HCEC 1CT (cell line): ENCODE measurements at places on chromosomes 3 and 15.
A peak's percentile ranks its signal among the peaks of the same experiment; 100 is the strongest.

DNA sequence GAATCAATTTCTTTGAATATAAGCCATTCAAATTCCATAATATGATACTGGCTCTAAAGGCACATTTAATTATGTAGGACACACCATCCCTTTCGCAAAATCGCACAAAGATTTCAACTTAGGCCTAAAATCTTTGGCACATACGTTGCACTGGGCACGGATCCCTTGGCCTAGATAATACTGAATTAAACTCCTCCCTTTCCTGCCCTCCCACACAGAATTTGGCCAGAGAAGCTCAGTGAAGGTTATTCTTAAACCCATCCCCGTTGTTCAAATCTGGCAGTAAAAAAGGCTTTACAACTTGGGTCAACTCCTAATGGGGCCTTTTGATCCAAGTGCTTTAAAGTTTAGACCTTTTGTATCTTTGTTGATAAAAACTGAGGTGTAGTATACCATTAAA lies 247.2 kb downstream of the PTPRG start:
- DNase-seq = no peak

- DNase-seq = peak; percentile 7
Observed at GRCh38 chr3:52606373-52607085, 70.1 kb downstream of the UQCC5 start.

DNA sequence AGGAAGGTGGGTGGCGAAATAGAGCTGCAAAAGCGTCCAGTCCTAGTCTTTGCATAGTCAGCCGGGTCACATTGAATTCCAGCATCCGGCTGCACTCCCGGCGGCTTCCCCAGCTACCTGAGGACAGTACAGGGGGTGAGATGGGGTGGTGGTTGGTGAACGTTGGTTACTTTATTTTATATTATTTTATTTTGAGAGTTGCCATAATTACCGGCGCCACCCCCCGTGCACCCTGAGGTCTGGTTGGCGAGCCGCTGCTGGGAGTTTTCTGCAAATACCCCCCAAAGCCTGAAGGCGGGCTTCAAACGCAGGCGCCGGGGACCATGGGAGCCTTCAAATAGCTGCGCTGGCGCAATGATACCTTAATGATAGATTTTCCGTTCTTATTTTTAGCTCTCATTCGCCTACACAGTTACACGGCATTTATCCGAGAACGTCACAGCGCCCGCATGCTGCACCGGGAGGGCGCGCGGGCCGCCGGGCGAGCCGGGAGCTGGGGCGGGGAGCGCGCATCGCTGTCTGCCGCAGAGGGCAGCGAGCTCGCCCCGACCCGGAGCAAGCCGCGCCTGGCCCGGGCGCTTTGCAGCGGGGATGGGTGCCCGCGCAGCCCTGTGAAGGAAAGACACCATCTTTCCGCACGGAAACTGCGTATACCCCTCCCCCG lies 756 bp upstream of the RASGRF1 start:
- no peak for DNase-seq

GRCh38 chr15:69390575-69390974 lies 23.6 kb upstream of the KIF23 start:
- peak; percentile 79 for DNase-seq

DNA sequence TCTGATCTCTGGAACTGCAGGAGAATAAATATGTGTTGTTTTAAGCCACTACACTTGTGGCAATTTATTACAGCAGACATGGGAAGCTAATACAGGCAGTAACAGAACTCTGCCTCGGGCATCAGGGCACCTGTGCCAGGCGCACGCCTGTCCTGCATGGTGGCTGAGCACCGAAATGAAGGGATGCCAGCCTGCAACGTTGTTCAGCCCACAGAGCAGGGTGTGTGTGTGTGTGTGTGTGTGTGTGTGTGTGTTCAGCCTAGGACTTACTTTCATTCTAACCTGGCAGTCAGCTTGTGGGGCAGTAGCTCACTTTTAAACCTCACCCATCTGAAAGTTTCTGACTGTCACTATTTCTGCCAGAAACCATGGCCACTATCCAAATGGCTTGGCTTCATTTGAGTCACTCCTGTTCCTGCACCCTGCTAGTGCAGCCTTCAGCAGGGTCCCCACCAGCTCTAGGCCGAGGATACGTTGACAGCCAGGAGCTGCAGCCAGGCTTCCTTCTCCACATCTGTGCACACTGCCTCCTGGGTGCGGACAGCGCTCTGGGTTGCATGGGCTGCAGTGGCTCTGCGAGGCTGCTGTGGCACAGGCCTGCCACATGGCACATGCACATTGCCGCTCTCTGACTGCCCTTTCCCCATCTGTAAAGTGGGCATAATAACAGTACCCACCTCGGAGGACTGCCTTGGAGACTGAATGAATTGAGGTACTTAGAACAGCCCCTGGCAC lies 4.5 kb downstream of the UROC1 start:
- no peak for DNase-seq

DNA sequence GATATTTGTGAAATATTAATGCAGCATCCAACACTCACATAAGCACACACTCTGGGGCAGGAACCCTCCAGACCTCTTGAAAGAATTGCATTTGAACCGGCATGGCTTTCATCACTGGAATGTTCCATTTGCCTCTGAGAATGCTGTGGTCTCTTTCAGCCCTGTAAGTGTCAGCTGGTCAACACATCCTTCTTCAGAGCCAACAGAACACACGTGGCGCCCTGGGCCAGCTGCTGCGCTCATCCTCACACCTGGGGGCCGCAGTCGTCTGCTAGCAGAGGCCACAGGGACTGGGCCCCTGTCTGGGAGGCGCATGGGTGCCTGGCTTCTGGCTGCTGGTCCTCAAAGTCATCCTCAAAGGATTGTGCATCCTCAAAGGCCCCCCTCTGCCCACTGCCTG lies 71.4 kb upstream of the HERC1 start:
- no peak for DNase-seq

- DNase-seq = no peak
Observed at GRCh38 chr15:73747847-73748590, 5.1 kb downstream of the INSYN1 start.

DNA sequence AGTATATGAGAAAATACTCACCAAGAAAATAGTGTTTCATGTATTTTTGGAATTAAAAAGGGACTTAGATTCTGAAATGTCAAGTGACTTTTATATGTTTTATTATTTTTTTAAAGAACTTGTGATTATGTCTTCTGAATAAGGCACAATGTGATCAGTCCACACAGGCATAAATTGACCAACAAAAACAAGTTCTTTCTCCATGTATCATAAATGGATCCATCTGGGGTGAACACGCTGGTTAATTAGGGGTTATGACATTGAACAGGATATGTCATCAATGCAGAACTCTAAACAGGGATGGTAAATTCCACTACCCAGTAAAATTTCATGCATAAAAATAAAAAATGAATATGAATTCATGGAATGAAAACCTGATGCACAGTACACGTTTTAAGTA lies 31.3 kb upstream of the PIK3CA start:
- no peak for DNase-seq

DNA sequence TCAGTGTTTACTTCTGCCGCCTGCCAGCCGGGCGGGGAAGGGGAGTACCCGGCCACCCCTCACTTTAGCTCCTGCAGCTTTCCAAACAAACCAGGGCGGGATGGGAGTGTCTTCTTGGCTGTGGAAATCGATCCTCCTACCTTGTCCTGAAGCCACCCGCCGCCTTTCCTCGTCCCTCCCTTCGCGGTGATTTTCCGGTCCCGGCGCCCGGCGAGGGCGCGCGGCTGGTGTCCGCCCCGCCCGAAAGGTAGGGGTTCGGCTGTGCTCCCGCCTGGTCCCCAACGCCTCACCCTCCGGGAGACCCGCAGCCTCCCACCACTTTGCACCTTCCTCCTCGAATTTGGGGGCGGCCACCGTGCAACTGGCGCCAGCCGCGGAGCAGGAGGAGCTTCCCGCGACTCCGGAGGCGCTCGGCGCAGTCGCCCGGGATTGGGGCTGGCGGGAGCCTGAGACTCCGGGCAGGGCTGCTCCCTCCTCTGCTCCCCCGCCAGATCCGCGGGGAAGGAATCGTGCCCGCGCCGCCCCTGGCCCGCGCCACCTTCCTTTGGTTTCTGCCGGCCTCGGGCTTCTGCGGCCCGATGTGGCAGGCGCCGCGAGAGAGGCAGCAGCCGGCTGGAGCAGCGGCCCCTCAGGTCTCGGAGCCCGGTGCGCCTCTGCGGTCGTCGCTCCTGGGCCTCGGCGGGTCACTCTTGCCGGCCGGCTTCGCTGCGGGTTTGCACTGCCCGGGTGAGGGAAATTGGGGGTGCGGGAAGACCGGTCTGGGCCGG lies 30.7 kb upstream of the ST3GAL6 start:
- peak; percentile 16 for DNase-seq

DNA sequence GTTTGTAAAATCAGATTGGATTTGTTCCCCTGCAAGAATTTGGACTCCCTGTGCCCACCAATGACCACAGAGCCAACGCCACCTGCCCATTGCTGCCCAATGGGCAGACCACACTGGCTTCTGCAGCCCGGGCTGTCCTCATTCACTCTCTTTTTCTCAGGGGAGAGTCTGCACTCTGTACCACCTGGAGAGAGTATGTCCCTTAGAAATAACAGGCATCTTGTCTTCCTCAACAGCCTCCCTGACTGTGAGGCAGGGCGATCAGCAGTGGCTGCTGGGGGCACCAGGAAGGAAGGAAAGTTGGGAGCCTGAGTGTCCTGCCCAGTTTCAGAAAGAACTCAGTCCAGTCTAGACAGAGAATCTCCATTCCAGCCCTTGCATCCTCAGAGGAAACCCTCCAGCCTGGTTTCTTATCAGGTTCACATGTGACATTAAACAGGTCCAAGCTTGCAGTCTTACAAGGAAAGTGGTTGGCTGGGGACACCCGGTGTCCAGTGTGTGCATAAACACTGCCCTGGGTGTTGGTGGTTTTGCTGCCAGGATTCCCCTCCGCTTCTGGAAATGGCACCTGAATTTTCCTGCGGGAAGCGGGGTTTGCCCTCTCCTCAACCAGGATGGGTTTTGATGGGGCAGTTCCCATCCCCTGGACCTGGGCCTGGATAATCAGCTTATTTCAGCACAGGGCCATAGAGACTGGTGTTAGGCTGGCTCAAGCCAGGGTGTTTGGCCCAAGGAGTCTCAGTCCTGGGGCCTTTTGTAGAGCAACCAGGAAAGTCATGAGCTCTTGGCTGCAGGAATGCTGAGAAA lies 37.2 kb downstream of the SSUH2 start:
- peak; percentile 60 for DNase-seq

GRCh38 chr3:6915898-6916297 lies 55.0 kb downstream of the GRM7 start:
- DNase-seq = no peak

DNA sequence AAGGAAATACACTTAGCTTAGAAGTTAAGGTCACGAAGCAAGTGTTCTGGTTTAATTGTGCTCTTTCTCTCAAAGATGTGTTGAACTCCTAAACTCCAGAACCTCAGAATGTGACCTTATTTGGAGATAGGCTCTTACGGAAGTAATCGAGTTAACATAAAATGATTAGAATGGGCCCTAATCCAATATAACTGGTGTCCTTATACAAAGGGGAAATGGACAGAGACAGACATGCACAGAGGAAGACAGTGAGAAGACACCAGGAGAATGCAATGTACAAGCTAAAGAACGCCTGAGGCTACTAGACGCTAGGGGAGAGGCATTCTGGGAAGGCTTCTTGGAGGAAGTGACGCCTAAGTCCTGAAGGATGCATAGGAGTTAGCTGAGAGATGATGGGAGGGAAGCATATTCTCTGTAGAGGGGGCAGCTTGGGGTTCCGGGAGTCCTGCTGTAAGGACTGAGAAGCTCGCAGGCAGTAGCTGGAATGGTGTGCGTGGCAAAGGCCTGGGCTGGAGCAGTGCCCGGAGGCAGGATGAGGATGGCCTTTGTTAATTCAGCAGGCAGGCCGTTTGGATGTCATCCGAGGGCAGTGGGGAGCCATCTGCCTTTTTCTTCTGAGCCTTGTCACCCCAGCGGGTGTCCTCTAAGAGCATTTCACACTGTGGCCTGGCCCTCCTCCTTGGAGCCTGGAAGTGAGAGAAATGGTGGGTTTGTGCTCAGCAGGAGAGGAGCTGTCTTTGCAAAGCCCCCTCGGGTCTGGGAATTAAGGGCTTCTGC lies 513.4 kb downstream of the SHQ1 start:
- DNase-seq = no peak

DNA sequence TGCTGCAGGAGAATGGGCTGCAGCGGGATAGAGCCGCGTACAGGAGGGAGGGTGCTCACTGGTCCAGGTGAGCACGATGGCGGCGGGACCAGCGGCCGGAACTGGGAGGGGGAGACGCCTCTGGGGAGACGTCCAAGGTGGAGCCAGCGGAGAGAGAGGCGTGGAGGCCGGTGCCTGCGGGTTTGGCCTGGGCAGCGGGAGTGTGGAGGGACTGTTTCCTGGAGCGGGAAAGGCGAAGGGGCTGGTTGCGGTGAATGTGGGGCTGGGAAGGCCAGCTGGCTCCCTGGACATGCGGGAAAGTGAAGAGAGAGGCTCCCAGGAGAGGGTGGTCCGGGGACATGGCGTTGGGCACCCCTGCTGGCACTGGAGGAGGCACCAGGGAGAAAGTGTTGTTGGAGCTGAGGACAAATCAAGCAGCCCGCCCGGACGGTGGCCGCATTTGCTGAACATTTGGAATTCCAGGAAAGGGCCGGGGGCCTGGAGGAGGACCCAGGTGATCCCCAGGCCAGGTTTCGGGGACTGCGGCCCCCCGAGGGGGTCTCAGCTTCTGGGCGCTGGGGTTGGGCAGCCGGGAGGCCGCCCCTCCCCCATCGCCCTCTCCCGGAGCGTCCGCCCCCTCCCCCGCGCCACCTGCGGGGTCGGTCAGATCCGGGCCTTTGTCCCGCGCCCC lies 34.3 kb downstream of the DNAJB8 start:
- no peak for DNase-seq

DNA sequence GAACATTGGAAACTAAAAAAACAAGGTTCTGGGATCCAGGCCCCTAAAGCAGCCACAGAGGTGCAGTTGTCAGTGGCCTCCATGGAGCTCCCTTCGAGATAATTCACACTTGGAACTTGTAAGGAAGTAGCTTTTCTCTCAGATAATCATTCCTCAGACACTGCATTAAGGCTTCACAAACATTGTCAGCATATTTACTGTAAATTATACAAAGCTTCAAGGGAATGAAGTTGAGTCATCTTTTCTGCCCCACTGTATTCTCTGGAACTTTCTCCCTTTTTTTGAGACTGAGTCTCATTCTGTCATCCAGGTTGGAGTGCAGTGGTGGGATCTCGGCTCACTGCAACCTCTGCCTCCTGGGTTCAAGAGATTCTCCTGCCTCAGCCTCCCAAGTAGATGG lies 7.1 kb downstream of the BLOC1S6 start:
- no peak for DNase-seq

- DNase-seq = no peak
Observed at GRCh38 chr3:138465925-138466324, 31.5 kb downstream of the ESYT3 start.

DNA sequence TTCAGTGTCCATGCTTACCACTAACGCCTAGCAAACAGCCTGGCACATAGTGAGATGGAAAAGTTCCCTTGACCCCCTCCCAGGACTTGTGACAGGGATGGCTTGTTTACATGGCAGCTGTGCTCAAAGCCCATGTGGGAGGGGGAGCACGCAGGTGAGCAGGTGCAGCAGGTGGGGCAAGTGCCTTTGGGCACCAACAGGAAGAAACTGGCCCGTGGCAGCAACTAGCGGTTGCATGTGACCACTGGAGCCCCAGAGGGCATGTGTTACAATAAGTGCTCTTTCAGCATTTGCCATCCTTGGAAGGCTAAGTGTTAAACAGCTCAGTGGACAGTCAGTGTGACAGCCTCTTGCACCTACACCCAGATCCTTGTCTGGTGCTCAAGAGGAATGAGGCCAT lies 734.6 kb downstream of the TUSC7 start:
- no peak for DNase-seq

GRCh38 chr3:48356419-48356818 lies 15.6 kb upstream of the FBXW12 start:
- no peak for DNase-seq
